ENCODE measurements at places on chromosomes 12 and 14. TPM values are rescaled to one million over a fixed set of nuclear protein-coding genes. Genes with fewer than 3 reads are reported as not detected.
A peak's percentile ranks its signal among the peaks of the same experiment; 100 is the strongest.

DNA sequence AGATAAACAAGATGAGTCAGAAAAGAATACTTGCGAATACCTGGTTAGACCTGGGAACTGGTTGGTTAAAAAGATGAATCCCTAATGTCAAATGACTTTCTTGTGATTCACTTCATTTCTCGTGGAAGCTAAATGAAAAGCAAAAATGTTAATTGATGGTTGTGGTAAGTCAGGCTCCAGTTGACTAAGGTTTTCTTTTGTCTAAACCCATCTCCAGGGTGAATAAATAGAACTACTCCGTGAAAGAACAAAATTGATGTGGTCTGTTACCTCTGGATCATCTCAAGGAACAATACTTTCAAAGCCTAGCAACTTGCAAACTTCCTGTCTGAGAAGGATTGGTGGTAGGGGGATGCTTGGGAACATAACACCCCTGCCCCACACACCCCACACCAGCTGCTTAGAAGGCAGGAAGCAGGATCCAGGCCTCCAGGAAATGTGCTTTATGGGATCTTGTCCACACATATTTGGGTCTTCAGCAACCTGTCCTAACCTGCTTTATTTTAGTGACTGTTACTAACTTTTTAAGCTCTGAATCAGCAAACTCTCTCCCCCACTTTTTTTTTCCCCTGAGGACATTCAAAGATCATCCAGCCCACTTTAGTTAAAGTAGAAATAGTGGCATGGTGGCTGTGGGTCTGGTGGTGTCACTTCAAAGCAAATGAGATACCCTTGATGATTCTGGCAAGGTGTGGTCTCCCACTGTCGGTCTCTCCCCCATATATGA is 60.4 kb upstream of the PTHLH start:
- no peak for DNase-seq

DNA sequence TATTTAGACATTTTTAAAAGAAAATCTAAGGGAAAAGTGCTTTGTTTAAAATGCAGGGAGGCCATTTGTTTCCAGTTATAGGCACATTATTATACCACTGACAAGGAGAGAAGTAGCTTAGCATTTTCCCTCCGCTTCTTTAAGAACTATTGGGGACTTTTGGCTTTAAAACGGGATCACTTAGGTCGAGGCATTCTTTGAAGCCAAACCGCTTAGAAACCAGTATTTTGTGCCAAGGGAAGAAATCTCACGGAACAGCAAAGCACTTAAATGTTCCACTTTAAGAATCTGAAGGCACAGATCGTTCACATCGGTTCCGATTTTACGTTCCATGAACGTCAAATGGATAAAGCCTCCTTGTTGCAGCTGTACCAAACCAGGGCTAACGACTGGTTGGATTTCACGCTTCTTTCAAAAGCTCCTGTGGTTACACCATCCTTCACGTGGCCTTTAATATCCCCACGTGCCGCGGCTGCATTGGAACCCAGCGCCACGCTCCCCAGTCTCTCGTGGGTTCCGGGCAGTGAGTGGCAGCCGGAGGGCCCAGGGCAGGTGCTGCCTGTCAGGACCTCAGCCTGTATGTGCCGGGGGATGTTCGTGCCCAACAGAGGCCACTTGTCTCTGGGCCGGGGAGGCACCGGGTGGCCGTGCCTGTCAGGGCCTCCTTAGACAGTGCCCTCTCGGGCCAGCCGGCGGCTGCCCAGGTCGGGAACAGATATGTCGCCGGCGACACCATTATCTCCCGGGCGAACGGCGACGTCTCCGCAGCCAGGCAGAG is 195.4 kb downstream of the KIF26A start:
- no peak for DNase-seq

- peak; percentile 32 for DNase-seq
Observed at GRCh38 chr14:58072288-58073071, 79.5 kb downstream of the ARMH4 start.

DNA sequence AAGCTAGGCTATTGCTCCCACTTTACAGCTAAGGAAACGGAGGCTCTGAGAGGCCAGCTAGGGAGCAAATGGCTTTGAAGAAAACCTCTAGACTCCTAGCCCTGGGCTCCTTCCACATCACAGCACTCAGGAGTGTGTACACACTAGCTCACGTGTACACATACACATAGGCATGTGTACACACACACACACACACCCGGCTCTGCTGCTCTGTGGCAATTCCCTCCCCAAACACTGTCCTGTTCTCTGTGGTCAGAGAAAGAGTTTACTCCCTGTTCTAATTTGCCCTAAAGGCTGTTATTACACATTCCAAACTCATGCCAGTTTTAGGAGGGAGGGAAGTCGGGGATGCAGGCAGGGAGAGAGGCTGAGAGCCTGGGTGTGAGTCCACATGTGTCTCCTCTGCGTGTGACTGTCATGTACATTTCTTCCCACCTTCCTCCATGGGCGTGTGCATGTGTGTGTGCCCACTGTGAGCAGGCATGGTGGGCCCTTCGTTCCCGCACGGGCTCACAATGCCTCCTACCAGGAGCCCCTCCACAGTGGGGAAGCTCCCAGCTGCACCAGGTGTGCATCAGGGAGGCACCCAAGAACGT is 14.2 kb downstream of the TRPV4 start:
- DNase-seq = no peak

DNA sequence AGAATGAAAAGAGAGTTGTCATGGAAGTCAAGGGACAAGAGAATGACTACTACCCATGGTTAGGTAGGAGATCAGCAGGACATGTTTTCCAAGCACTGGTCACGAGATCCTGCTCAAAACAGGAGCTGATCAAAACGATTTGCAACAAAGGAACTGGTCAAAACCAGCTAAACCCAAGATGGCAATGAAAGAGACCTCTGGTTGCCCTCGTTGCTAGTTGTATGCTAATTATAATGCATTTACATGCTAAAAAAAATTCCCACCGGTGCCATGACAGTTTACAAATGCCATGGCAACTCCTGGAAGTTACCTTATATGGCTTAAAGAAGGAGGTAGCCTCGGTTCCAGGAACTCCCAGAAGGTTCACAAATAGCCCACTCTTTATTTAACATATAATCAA is 95.0 kb upstream of the OTX2 start:
- no peak for DNase-seq

DNA sequence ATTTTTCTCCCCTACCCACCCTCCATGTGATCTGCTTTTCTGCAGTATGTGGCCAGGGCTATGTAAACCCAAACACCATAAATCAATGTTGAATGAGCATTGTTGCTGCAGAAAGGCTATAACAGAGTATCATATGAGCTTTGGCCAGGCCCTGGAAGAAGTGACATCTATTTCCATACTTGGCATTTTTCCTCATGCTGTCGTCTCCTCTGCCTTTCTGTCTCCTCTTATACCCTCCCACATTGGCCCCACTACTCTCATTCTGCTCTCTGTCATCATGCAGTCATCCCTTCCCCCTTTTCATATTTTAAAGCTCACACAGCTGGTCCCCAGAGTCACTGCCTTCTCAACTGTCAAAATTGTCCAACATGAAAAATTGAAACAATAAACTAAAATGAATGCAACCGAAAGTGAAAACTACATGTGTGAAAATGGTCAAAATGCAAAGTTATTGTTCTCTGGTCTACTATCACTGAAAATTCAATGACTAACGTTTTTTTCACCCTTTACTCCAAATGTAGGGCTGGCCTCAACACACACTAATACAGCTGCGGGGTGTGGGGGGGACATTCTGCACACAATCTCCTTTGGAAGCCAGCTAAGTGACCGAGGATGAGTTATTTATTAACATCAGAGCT is 290.7 kb upstream of the TMPO start:
- DNase-seq = no peak

DNA sequence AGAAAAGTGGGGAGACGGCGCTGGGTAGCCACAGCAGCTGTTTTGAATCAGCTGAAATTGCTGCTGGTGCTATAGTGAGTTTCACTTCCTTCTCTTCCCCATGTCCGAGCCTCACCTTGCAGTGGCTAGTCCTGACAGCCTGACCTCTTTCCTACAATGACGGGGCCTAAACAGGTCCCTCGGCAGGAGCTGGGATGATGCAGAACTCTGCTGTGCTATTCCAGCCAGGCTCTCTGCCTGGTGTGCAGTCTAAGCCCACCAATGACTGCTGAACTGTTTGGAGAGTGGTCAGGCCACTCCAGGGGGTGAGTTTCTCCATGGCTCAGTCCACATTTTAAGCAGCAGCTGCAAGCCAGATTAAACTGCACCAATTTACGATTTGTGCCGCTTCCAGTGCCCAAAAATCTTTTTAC is 207.3 kb downstream of the TTC7B start:
- no peak for DNase-seq

- no peak for DNase-seq
Observed at GRCh38 chr12:106926657-106927056, 29.1 kb upstream of the TMEM263 start.

DNA sequence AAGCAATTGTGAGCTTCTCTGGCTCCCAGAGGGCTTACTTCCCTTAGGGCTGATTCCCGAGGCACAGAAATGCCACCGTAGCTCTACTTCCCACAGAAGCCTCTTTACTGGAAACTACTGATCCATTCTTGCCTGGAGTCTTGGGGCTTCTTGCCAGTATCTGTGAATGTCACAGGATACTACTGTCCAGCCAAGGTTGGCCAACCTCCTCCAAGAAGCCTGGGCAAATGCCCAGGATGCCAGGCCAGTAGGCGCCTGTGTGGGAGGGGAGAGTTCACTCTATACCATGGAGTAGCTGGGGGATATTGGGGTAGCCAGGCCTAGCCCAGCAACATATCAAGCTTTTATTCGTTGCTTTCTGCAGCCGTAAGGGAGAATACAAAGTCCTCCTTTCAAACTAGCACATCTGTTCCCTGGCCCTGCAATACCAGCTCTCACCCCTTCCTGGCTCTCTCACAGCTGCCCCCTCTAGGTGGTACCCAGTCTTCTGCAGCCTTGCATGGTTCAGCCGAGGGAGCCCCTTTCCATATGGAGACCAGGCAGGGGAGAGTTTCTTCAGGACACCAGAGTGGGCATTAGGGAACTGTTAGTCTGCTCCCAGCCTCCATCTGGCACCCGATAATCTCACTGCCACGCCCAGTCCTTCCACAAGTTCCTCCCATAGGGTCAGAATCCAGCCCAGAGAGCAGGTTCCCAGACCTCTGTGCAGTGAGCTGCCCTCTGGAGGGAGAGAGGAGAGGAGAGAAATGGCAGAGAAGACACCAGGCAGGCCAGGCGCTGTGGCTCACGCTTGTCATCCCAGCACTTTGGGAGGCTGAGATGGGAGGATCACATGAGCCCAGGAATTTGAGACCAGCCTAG is 24.3 kb upstream of the PLEK2 start:
- DNase-seq = no peak

DNA sequence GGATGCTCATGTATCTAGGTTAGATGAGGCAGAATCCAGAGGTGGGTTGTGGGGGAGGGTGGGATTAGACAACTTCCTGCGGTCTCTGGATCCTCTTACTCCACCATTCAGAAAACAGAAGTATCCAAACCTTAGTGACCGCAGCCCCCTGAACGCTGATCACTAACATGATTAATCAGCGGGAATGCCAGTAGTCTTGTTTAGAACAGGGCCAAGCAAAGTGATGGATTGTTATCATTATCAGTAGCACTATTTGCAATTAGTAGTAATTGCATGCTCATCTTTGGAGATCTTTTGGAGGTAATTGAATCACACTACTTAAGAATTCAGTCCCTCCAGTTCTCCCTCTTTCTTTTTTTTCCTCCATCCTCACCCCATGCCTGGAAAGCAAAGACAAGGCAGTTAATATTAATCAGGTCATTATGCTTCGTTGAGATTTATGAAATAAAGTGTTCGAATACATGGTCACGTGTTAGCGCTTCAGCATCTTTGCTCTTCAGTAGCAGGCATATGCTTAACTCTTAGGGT is 182.8 kb upstream of the NTF3 start:
- DNase-seq = no peak

DNA sequence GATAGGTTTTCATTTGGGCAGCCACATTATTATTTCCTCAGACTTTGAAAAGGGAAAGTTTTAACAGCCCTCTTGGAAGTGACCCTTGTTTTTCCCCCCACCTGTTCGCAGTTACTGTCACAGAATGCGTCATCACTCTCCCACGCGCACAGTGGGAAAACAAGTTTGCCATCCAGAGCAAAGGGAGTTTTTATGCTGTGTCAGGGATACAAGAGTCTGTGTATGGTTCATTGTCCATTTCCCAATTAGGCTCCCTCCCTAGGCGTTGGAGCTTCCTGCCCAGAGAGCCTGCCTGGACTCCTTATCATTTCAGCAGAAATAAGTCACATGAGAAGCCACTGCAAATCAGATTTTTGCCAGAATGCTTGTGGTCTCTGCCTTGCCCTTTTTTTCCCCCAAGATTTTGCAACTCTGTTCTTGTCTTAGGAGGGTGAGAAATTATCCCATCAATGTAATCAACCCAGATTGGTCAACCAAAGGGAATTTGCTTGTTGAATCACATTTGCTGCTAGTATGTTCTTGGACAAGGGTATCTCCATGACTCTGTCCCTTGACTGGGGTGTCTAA is 104.1 kb downstream of the IGF1 start:
- DNase-seq = no peak

- DNase-seq = no peak
Observed at GRCh38 chr12:12323591-12323990, 26.5 kb downstream of the MANSC1 start.

DNA sequence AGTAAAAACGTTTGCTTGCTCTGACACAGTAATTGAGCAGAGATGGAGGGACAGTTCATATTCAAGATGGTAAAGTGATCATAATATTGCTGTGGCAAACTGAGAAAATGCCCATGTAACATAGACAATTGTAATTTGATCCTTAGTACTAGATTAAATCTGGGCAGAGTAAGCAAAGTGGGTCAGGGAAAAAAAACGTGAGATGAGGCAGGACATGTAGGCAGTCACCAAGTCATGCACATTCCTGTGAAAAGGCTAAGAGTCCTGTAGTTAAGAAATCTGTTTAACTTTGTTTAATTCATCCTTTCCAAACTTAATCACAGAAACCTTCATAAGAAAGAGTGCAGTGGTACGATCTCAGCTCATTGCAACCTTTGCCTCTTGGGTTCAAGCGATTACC is 16.1 kb downstream of the BTBD7 start:
- DNase-seq = no peak

- DNase-seq = no peak
Observed at GRCh38 chr12:5455045-5455444, 23.1 kb downstream of the NTF3 start.

GRCh38 chr14:100214770-100215083 is 24.2 kb upstream of the YY1 start:
- no peak for DNase-seq

GRCh38 chr12:67705394-67706370 is 57.1 kb downstream of the DYRK2 start:
- DNase-seq = peak; percentile 69

GNB3 gene
- 9.0 TPM for polyA plus RNA-seq

CD163L1 gene
- 1.9 TPM for polyA plus RNA-seq

ISM2 gene
- polyA plus RNA-seq = 0.74 TPM

DHRS7 gene
- 85.3 TPM for polyA plus RNA-seq

CD4 gene
- 18.7 TPM for polyA plus RNA-seq

TAS2R13 gene
- 0.14 TPM for polyA plus RNA-seq

KRT85 gene
- polyA plus RNA-seq = not detected
